HCEC 1CT (cell line): ENCODE measurements at places on chromosomes 2 and 18.

- no peak for DNase-seq
These were observed 24.7 kb downstream of the PAPOLG start for GRCh38 chr2:60780721-60781120.

DNA sequence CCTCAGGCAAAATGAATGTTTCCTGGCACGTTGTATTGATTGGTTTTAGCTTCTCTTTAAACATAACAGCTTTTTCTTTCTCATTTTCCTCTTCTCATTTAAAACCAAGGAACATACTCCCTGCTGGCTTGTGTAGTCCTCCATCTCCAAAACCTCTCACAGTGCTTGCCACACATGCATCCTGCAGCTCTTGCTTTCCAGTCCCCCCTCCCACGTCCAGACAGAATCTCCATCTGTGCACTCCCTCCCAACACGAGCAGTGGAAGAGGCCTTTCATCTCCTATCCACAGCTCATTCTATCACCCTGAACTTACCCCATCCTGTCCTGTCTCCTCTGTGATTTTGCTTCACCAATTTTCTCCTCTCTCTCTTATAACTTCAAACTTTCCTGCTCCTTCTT lies 99.6 kb upstream of the THSD7B start:
- DNase-seq: no peak

DNA sequence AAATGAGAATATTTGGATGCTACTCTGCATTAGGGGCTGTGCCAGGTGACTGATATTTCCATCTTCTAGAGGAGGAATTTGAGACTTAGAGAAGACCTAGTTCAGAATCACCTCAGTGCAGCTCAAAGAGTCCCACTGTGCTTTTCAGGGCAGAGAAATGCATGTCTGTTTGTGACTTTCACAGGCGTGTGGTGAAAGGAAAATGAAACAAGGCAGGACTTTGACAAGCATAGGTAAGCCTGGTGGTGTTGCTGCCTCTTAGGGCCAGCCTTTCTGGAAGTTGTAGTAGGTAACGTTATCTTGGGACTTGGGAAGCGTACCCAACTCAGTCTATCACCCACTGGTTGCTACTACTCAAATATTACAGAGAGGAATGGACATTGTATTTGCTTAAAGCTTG lies 2.6 kb downstream of the GPR39 start:
- DNase-seq: no peak

DNA sequence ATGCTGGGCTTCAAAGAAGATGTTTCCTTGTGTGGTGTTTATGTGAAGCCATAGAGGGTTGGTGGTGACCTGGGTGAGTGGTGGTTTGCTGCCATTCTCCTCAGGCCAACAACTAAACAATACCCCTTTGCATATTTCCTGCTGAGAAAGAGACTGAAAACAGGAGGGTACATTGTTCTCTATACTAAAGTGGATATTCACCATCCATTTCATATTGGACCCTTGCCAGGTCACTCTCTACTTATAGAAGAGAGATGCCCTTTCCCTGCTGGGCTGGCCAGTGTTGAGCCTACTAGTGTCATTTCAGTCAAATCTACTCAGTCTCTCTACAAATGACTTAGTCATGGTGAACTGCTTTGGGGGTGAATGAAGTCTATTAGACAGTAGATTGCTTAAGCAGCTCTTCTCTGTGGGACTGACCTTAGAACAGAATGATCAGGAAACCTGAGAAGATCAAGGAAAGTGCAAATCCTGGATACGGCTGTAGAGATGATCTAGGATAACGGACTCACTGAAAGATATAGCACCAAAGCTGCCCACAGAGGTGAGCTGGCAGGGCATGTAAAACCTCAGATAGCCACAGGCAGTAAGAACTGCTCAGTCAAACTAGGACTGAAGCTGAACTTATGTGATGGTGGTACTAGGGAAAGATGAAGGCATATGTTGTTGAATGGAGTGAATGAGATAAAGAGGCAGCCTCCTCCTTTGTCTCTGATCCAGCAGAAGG lies 154.9 kb downstream of the MYO3B start:
- no peak for DNase-seq

- DNase-seq: peak; percentile 85
These were observed 90.1 kb downstream of the DPP4 start for GRCh38 chr2:161983866-161984265.

DNA sequence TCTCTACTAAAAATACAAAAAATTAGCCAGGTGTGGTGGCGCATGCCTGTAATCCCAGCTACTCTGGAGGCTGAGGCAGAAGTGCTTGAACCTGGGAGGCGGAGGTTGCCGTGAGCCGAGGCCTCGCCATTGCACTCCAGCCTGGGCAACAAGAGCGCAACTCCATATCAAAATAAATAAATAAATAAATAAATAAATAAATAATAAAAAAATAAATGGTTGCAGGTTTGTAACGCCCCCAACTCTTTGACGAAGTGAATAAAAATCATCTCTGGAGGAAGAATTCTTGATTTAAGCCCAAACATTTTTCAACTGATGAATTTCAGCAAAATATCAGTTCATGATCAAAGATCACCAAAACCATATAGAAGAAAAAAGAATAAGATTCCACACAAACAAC lies 13.3 kb upstream of the CNRIP1 start:
- no peak for DNase-seq

DNA sequence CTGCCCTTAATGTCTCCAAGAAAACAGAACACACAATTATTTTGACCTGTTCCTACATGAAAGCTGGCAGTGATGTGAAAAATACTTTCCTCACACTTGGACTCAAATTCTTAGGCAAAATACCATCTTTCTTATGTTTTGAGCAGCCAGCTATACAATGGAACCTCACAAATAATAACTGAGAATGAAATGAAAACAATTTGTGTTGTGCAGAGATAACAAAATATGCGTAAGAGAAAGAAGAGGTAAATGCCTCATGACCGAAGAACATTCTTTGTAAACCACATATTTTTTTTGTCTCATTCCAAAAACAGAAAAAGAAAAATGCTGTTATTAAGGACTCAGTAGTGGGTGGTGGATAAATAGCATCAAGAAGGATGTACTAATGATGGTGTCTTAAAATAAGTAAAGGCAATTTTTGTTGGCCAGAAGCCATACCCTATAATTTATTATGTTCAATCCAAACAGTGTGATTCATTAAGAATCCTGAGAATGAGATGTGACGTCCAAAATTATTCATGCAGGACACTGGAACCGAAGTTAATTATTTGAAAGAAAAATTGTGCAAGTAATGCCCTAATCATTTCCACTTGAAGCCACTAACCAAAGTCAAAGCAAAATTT lies 193.0 kb upstream of the NETO1 start:
- no peak for DNase-seq

DNA sequence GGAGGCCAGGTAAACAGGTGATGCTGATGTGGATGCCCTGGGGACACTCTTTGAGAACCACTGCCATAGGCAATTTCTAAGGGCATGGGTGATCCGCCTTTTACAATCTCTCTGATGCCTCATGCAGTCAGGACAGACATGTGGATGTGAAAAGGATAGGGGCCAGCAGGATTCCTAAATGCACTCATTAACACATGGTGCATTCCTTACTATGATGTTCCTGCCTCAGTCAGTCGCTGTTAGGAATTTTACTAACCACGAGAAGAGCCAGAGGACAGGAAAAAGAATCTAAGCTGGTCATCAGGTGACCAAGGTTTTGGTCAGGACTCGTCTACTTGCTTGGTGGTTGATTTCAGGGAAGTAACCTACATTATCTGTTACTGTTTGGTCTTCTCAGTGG lies 191.0 kb downstream of the ARL4C start:
- DNase-seq: peak; percentile 28

DNA sequence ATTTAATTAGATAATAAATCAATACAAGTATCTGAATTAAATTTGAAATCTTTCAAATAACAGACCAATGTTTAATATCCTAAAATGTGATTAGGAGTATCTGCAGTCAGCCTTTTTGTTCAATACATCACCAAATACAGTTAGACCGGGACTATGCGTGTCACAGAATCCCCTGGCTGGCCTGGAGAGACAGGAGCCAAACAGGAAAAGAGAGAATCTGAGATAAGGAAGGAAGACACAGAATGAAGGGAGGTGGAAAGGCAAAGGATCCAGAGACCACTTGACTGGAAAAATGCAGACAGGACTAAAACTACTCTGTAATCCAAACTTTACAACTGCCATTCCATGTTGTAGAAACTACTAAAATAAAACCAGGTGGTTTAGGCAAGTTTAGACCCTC lies 66.3 kb downstream of the SIGLEC15 start:
- no peak for DNase-seq

DNA sequence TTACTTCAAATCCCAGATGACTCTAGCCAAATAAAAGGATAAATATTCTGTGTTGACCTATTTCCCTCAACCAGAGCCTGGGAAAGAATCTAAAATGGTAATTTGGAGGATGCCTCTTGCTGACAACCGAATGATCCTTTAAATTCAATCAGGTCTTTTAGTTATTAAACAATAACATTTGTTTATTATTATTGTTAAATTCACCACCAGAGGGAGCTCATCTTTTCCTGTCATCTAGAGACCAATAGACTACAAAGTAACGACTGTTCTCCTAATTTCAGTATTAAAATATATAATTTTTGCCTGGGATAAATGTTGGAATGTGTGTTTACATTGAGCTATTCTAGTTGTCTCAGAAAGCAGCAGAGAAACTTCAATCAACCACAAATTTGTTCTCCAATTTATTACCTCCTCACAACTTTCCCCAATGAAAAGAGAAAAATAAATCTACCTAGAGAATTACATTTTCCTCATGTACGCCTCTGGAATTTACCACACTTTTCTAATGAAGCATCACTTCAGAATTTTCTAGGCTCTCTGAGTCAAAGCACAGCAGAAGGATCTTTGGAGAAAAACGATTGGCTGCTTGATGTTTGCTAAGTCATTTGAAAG lies 142.7 kb downstream of the SCG2 start:
- peak; percentile 55 for DNase-seq

DNA sequence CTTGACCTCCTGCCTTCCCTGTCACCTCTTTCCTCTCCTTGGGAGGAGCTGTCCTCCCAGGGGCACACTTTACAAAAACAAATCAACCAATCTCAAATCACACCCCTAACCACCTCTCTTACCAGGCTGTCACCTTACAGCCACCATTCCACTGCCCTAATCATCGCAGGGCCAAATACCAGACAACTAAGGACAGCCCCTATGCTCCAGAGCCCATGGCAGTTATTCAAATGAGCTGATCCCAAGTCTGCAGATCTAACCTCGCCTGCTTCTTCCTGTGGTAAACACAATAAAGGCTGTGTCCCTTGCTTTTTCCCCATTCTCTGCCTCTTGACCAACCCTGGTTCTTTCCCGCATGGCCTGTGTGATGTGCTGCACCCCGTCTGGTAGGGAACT lies 154.2 kb upstream of the CNTNAP5 start:
- no peak for DNase-seq

- no peak for DNase-seq
These were observed 242.8 kb downstream of the GBX2 start for GRCh38 chr2:235925250-235925919.

GRCh38 chr18:41814651-41815050 lies 140.4 kb upstream of the PIK3C3 start:
- no peak for DNase-seq

- DNase-seq: no peak
These were observed 78.4 kb downstream of the LIMS1 start for GRCh38 chr2:108612514-108613183.

DNA sequence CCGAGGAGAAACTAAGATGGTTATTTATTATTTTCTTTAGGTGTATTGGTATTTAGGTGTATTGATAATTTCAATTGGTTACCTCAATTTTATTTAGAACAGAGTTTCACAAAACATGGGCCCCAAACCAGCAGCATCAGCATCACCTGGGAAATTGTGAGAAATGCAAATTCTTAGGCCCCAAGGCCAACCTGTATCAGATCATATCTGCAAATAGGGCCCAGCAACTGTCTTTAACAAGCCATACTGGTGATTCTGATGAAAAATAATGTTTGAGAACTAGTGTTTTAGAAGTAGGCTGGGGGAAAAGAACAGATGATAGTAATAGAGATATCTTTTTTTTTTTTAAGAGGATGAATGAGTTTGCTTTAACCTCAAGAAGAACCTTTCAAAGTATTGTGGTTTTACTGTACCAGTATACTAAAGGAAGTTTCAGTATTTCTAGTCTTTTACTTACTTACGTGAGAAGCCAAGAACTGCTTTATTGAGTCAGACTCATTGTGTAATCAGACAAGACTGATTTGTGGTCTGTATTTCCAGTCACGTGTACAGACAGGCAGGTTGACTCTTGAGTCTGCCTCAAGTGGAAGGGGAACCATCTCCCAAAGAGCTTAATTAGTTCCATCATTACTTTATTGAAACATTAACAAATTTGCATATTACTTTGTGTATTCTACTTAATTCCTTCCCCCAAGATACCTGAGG lies 60.4 kb upstream of the GAREM1 start:
- DNase-seq: peak; percentile 44

- no peak for DNase-seq
These were observed 941 bp downstream of the SKOR2 start for GRCh38 chr18:47250391-47251046.

- no peak for DNase-seq
These were observed 165.4 kb downstream of the RBM43 start for GRCh38 chr2:151096235-151096634.

DNA sequence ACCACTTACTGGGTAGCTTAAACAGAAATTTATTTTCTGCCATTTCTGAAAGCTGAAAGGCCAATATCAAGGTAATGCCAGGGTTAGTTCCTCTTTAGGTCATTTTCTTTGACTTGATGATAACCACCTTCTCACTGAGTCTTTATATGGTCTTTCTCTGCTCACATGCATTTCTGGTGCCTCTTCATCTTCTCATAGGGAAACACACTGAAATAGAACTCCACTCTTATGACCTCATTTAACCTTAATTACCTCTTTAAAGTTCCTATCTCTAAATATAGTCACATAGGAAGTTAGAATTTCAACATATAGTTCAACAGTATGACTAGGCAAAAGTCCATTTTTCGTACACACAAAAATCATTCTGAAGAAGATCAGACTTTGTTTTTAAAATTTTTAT lies 616.8 kb upstream of the VRK2 start:
- DNase-seq: no peak

GRCh38 chr2:127715778-127716449 lies 14.6 kb downstream of the SFT2D3 start:
- no peak for DNase-seq

- DNase-seq: peak; percentile 73
These were observed 33.7 kb upstream of the NTSR2 start for GRCh38 chr2:11703700-11704099.
